ENCODE measurements at places on chromosomes 5 and 9. TPM values are rescaled to one million over a fixed set of nuclear protein-coding genes. Genes with fewer than 3 reads are reported as not detected.

- no peak for DNase-seq
These were observed 17.7 kb upstream of the ANXA1 start for GRCh38 chr9:73133921-73134407.

- no peak for DNase-seq
These were observed 212.3 kb downstream of the DOCK8 start for GRCh38 chr9:426976-427375.

DNA sequence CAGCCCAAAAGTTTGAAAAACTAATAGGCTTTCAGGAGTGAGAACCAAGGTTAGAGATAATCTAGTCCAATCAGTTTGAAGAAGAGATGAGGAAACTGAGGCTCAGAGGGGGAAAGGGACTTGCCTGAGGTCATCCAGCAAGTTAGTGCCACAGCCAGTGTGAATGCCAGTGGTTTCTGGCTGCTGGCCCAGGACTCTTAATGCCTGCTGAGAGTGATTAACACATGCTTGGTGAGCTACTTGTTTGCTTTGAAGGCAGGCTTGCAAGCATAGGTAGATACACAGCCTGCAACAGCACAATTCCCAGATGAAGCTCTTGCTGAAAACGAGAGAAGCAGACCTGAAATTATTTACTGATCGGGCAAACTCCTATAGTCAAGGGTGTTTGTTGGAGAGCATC lies 591.6 kb upstream of the SGCD start:
- no peak for DNase-seq

SLC6A18 gene
- total RNA-seq: not detected

- DNase-seq: no peak
These were observed 20.2 kb downstream of the HOMER1 start for GRCh38 chr5:79493596-79494345.

DNA sequence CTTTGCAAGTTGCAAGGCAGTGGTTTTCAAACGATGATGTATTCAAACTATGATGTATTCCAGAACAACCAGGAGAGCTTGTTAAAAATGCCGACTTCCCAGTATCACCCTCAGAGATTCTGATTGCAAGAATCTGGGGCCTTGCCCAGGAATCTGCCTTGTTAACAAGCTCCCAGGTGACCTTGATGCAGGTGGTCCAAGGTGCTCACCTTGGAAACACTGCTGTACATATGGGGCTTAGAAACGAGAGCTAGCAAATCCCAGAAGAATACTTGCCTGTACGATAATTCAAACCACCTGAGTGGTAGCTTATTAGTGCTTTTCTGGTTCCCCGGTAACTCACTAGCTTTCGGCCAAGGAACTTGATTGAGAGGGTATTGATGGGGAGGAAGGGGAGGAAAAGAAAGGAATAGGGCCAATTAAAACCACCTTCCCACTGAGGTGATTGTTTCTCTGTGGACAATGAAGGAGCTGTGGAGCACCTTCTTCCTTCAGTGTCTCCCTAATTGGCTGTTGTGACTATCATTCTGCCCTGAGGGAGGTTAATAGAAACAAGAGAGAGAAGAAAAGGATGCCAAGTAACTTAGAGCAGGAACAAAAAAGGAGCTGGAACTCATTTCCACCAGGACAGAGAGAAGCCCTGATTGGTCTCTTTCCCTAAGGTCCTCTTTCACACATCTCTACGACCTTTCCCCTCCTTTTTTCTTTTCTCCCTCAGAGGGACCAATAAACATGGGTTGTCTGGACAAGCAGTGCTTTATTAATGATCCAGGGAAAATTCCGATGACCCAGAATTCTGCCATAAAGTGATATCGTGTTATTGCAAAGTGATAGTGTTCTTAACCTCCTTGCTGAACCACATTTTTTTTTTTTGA lies 218.8 kb downstream of the TMEM167A start:
- DNase-seq: no peak

CRB2 gene
- not detected for total RNA-seq

DNA sequence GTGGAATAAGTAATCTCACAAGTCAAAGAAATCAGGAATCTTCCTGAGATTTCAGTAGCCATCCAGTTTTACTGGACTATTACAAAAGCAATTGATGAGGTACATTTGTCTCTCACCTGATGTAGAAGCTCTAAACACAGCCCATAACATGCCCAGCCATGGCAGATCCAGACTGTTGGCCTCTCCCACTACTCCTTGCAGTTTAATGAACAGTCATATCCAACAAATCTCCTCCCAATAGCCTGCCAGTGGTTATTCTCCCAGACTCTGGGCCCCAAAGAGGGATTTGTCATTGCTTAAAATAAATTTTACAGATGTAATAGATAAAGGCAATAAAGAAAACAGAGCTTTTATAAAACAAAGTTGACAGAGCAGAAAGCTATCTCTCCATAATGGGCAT lies 80.8 kb downstream of the ZNF608 start:
- DNase-seq: no peak

DNA sequence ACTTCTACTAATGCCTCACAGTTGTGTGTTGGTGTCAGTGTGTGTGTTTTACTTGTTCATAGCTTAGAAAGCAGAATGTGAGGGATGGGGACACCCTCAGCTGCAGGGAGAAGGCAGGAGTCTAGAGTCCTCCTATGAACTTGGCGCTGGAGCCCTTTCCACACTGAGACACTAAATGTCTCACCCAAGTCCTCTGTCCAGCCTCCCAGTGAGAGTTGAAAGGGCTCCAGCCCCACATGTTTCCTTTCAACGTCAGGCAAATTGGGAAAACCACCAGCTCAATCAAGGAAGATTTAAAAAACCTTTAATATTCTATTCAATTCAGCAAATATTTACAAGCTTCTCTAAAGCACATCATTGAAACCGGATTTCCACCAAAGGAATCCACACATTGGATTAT lies 167.6 kb upstream of the MSX2 start:
- DNase-seq: no peak

DNA sequence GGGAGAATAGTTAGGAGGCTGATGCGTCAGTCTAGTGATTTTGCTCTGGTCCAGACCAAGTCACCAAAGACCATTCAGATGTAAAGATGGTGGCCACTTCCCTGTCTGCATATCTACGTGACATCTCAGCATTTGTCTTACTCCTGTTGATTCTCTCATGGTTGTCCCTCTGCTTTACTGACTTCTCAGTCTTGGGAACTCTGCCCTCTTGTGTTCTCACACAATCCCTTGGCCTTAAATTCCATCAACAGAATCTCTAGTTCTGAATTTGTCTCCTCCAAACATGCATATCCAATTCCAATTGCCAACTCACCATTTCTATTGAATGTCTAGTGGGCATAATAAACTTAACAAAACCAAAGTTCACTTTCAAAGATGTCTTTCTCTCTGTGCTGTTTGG lies 147.8 kb downstream of the SLC24A2 start:
- DNase-seq: no peak

PCDHGB3 gene
- total RNA-seq: 0.85 TPM

SOX30 gene
- total RNA-seq: 0.11 TPM

RNF224 gene
- not detected for total RNA-seq

- DNase-seq: no peak
These were observed 201.5 kb downstream of the AUH start for GRCh38 chr9:91160181-91160580.

DNA sequence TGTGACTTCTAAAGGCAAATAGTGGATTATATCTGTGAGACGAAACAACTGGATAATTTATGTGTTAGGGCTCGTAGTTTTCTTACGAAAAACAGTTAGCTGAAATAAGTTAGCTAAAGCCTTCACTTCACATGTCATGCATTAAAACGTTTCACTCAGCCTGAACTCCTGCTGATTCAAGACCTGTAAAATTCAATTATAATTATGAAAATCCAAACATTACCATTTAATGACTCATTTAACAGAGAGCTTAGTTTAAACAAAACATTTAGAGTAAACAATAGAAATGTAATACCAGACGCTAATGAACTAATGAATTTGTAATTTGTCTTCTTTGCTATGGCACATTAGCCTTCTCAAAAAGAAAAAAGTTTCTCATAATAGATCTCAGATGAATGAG lies 1.7 kb downstream of the TAL2 start:
- no peak for DNase-seq

- no peak for DNase-seq
These were observed 54.5 kb downstream of the OXCT1 start for GRCh38 chr5:41815663-41816229.

GRCh38 chr9:7811677-7812076 lies 12.1 kb upstream of the DMAC1 start:
- no peak for DNase-seq

GRCh38 chr9:23581931-23582330 lies 244.1 kb downstream of the ELAVL2 start:
- no peak for DNase-seq

DNA sequence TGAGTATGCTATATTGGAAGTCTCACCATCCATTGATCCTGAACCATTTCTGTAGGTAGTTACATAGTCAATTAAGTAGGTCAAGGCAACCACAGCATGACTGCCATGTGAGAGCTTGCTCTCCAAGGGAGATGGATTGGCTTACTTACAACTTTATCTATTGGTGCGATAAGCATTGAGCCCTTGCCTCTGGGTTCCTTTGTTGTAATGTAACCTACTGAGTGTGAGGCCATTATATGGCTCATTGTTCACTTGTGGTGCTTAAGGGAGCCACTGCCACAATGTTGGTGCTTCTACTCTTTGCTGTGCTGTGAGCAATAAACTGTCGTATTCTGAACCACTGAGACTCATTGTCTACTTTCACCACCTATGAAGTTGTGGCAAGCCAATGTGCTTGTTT lies 510.6 kb upstream of the ITGA1 start:
- DNase-seq: no peak

HTR1A gene
- total RNA-seq: not detected

DNA sequence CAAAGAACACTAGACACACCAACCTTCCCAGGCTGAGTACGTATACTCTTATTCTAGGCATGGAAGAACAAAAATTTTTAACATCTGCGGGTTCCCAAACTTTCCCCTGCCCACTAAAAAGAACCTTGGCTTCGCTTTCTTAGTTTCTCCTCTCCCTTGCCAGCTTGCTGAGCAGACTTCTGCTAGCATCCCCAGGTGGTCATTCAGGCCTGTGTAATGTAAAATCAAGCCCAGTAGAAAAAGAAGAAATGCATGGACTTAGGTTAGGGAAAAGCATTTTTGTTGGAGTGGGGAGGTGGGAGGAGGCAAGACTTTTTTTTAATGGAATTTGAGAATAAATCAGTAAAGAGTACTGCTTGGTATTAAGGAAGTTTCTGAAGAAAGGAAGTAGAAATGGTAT lies 331.0 kb upstream of the TLE4 start:
- no peak for DNase-seq

- no peak for DNase-seq
These were observed 17.4 kb upstream of the LRRC19 start for GRCh38 chr9:27022920-27023319.

GRCh38 chr5:56759521-56760216 lies 55.7 kb upstream of the MAP3K1 start:
- DNase-seq: no peak

GRCh38 chr5:179798144-179798770 lies 4.5 kb downstream of the LTC4S start:
- no peak for DNase-seq

DNA sequence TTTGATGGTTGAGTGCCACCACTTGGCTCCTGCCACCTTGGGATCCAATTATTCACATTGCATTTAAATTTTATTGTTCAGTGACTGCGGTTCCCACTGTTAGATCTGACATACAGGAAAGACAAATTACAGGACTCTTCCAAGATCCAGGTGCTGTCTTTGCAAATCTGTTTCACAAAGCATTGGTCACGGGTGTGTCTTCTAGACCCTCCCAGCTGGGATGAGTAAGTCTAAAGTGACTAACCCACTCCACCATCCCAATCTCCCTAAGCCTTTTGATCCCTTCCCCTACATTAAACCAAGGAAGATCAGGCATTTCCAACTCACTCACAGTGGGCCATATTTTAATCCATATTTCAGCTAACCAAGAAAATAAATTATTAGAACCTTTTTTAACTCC lies 1016.3 kb upstream of the CTNND2 start:
- DNase-seq: no peak

DNA sequence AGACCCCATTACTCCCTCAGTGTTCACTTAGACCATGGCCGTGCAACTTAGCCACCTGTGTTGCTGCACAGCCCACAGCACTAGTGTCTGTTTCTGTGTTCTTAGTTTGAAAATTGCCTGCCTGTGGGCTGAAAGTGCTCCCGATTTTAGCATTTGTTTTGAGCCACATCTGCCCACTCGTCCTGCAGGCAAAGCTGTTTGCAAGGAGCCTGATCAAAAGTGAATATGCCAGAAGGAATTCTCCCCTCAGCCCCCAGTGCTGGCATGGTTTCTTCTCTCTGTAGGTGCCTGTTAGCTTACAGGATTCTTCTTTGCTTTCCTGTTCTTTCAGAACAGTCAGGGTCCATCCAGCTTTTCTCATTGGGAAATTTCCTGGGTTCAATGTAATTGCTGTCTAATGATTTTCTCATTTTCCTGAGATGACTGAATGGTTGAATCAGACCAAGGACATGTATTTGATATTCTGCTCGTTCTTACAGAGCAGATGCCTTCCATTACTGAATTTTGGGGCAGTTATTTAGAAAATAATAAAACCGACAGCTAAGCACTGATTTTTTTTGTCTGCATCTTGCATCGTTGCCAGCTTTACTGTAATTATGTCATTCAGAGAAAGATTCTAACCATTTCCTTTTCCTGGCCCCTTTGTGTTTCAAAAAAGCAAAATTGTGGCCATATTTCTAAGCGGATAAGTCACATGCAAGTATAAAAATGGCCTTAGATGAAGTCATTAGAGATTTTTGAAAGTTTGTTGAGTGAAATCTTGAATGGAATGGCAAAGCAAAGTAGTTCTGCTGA lies 111.1 kb upstream of the CKMT2 start:
- DNase-seq: no peak

- no peak for DNase-seq
These were observed 751.1 kb downstream of the TLR4 start for GRCh38 chr9:118455259-118455658.

DNA sequence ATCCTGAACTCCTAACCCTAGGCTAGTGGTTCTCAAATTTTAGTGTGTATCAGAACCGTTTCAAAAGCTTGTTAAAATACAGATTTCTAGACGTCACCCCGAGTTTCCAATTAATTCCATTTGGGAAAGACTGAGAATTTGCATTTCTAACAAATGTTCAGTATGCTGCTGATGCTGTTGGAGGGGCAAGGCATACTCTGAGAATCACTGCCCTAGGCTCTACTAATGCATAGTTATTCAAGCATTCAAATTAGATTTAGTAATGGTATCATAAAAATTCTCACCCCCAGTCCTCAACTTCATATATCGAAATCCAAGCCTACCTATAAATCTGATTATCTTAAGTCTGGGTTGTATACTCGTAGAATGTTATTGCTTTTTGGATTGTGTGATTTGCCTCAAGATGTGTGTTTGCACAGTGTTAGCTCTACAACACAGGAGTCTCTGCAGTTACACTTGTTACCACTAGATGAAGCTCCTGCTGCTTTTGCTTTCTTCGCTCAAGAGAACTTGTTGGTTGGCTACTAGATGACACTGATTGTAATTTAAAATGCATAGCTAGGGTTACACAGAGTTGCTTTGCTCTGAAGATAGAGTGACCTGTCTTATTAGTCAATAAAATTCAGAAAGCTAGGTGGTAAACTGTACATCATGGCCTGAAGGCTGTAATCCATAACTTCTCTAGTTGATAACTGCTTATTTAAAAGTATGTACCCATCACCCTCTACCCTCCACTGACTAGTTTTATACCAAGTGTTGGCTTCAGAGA lies 7.5 kb upstream of the ERAP2 start:
- DNase-seq: no peak

Measured in activated T-helper 2 cell treated with anti-CD3 and anti-CD28 coated beads, Interferon-gamma antibody, Interleukin-2, Interleukin-4, amounts not matched to agents 10 μg/mL and 5 μg/mL and 100 μg/mL, durations not matched to agents 14 hours and 24 hours and 36 hours (primary cell).